ENCODE measurements at places on chromosomes 7 and 10. TPM values are rescaled to one million over a fixed set of nuclear protein-coding genes. Genes with fewer than 3 reads are reported as not detected.
A peak's percentile ranks its signal among the peaks of the same experiment; 100 is the strongest.

GRCh38 chr7:103292122-103292521, 5.1 kb upstream of the PMPCB start:
- DNase-seq = no peak
- peaks cover 12% of the 10 kb centered on the region for H3K27me3 ChIP-seq
- H3K4me1 ChIP-seq = peaks cover 16% of the 10 kb centered on the region

DNA sequence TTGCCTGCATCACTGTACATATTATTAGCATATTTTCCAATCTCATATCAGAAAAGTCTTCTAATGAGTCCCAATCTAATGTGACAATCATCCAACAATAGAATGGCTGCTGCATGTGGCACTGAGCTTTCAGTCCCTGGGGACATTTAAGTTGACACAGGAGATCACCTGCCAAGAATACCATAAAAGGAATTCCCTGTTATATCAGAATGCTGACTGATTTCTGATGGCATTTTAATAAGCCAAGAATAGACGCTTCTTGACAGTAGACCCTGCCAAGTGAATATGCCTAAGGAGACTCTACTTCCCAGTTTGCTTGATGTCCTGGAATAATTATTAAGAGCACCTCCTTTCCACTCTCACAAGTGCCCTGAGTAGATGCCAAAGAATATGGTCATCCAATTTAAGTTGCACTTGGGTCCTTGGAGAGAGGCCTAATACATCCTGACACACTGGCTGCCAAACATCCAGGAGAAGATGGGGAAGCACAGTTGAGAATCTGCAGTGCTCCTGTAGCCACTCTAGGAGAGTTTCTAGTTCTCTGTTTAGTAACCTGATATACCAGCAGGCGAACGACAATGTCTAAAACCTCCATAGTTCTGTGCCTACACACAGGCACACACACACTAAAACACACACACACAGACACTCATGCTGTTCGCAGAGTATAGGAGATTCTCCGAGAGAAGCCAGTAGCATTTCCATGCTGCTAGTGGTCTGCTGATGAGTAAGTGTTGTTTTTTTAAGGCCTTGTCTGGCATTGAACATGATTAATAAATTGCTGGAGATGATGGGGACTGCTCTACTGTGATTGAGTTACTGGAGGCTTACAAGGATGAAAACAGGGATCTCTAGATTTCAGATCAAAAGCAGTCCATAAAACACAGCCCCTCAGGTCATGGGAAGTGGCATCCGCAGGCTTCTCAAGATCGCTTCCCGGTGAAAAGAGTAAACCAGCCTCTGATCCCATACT, 369.6 kb downstream of the KCNMA1 start:
- no peaks in the 10 kb centered on the region for H3K36me3 ChIP-seq
- peaks cover 14% of the 10 kb centered on the region for H3K4me1 ChIP-seq
- H3K27me3 ChIP-seq = peaks cover 18% of the 10 kb centered on the region

- peaks cover 4% of the 10 kb centered on the region for H3K27me3 ChIP-seq
- no peaks in the 10 kb centered on the region for H3K36me3 ChIP-seq
- no peaks in the 10 kb centered on the region for H3K4me1 ChIP-seq
- H3K4me3 ChIP-seq = no peak overlapping the region
- DNase-seq = no peak
- no peak overlapping the region for H3K27ac ChIP-seq
Measured at GRCh38 chr7:7077945-7078344, 104.4 kb upstream of the C1GALT1 start.

DNA sequence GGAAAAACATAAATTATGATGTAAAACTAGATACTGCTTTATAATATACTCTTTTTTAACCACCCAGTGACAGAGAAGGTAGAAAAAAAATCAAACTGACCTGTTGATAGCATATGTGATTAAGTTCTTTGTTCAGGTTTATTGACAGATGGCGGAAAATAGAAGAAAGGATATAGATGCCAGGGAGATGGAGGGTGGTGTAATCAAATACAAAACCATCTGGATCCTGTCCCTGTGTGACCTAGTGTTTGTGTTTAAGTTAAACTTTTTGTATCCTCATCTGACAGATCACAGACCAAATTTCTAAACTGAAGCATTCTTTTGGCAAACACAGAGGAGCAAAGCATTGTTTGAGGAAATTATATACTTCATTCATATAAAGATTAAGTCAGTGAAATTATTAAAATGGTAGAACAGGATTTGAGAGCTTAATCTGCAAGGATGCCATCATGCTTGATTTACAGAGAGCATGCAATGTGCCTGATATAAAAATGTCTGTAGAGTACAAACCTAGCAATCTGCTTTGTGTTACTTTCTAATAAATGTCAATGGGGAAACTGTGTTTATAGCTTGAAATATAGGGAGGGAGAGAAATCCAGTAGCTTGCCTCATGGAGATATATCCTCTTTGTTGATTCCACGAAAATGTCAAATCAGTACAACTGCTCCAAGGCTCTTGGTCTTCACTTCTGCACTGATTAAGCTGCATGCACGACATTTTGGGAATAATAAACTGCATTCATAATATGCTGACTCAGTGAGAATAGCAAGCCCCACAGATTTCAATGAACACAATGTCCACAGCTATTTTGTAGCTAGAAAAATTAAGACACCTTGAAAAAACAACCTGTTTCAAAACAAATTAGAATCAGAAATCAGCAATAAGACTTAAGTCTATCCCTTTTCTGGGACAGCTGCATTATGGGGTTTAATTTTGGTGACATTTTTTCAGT, 39.0 kb downstream of the SEM1 start:
- DNase-seq = no peak
- no peak overlapping the region for H3K4me3 ChIP-seq
- no peaks in the 10 kb centered on the region for H3K4me1 ChIP-seq
- H3K27ac ChIP-seq = no peak overlapping the region
- H3K27me3 ChIP-seq = no peaks in the 10 kb centered on the region

DNA sequence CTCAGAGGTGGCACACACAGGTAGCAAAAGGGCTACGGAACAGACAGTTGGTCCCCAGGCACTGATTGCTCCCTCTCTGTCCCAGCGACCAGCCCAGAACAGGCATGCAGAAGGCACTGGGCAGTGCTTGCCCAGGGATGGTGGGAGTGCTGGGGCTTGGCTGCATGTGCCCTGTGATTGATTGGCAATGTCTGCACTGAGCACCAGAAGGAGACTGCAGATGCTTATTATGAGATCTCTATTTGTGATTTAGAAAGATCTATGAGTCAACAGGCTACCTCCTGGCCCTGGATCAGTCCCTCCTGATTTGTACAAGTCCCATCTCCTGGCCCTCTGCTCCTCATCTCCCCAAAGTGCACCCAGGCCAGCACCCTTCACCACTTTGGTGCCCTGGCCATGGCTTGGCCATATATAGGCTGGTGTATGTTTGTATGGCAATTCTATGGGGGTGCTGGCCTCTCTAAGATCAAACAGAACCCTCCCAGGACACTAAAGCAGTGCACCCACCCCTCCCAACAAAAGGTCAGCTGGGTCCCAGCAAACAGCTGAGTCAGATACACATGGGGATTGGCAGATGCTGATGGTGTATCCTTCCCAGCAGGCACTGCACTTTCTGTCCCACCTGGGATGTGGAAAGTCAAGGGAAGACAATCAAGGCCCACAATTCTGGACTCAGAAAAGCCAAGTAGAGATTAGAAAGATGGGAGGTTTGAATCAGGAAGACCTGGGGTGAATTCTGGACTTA, 30.9 kb downstream of the CAMK2B start:
- H3K36me3 ChIP-seq = no peaks in the 10 kb centered on the region
- H3K4me1 ChIP-seq = no peaks in the 10 kb centered on the region
- no peak overlapping the region for H3K27ac ChIP-seq
- peak; percentile 0 for DNase-seq
- H3K27me3 ChIP-seq = peaks cover 22% of the 10 kb centered on the region
- no peak overlapping the region for H3K4me3 ChIP-seq

DNA sequence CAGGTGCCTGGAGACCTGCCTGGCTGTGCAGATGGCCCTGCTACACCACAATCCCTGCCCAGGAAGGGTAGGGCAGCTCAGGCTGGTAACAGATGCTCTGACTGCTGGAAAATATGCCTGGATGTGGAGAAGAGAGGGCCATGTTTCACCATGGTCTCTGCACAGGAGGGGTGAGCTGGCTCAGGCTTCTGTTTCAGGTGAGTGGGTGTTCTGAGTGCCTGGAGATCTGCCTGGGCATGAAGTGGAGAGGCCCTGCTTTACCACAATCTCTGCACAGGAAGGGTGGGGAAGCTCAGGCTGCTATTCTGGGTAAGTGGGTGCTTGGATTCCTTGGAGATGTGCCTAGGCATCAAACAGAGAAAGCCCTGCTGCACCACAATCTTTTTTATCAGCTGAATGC, 350.1 kb downstream of the KIF20B start:
- H3K36me3 ChIP-seq = peaks cover 6% of the 10 kb centered on the region
- H3K4me3 ChIP-seq = no peak overlapping the region

DNA sequence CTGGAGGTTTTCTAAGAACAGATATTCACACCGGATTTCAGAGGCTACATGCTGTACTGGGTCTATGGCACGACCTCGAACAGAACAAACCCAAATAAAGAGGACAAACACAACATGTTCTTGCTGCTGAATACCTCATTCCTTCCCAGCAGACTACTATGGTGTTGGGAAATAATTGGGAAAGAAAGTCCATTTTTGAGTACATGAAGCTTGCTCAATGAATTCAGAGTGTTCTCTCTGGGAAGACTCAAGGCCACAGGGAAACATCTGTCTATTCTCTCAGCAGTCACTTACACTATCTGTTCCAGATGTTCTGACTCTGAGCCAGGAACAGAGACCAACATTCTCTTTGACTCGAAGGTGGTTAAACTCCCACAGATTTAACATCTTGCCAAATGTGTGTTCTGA, 30.9 kb downstream of the LAMB1 start:
- peak overlapping the region; percentile 59 for H3K27ac ChIP-seq
- H3K27me3 ChIP-seq = no peaks in the 10 kb centered on the region
- no peak overlapping the region for H3K4me3 ChIP-seq

GRCh38 chr10:129855836-129856563, 108.1 kb downstream of the EBF3 start:
- peaks cover 17% of the 10 kb centered on the region for H3K4me1 ChIP-seq
- no peak overlapping the region for H3K27ac ChIP-seq
- no peaks in the 10 kb centered on the region for H3K27me3 ChIP-seq
- no peak overlapping the region for H3K4me3 ChIP-seq
- no peaks in the 10 kb centered on the region for H3K36me3 ChIP-seq
- DNase-seq = no peak

- no peak for DNase-seq
- no peaks in the 10 kb centered on the region for H3K27me3 ChIP-seq
- peaks cover 13% of the 10 kb centered on the region for H3K4me1 ChIP-seq
Measured at GRCh38 chr10:74177140-74177677, 26.2 kb downstream of the ADK start.

DNA sequence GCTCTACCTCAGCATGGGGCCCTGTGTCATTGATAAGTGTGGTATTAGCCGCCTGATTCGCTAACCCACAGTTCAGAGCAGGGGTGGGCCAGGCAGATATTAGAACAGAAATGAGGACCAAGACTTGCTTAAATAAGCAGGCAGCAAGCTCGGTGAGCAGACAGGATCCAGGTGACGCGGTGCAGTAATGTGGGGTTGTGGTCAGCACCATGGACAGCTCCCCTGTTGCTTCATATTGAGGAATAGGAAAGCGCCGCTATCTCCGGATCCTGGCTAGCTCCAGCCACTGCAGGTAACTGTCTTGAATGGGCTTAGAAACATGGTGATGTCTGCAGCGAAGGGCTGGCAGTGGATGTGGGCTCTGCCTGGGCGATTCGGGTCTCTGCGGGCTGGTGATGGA, 51.3 kb upstream of the GPR26 start:
- H3K4me3 ChIP-seq = no peak overlapping the region
- H3K36me3 ChIP-seq = no peaks in the 10 kb centered on the region
- no peaks in the 10 kb centered on the region for H3K4me1 ChIP-seq
- DNase-seq = peak; percentile 80
- no peak overlapping the region for H3K27ac ChIP-seq

GRCh38 chr10:2936816-2937215, 130.5 kb upstream of the PFKP start:
- H3K27ac ChIP-seq = no peak overlapping the region
- H3K27me3 ChIP-seq = peaks cover 6% of the 10 kb centered on the region
- DNase-seq = no peak
- no peak overlapping the region for H3K4me3 ChIP-seq
- H3K36me3 ChIP-seq = no peaks in the 10 kb centered on the region

DNA sequence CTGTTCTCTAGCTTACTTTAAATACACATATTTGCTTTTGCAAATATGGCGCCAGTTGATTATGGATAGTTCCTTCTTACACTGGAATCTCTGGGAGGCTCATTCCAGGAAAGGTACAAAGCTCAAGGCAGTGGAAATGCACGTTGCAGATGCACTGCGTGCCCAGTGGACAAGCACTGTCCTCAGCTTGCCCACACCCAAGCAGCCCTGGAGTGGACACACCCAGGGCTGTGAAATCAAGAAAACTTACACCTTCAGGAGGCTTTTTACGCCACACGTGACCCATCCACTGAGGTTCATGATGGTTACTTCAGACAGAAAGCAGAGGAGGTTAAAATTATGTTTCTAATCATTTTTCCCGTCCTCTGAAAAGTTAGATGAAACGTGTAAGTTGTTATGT, 248.5 kb downstream of the VTI1A start:
- H3K27ac ChIP-seq = no peak overlapping the region
- H3K4me3 ChIP-seq = no peak overlapping the region
- H3K4me1 ChIP-seq = peaks cover 24% of the 10 kb centered on the region
- no peaks in the 10 kb centered on the region for H3K27me3 ChIP-seq
- H3K36me3 ChIP-seq = peaks cover 3% of the 10 kb centered on the region

- peaks cover 25% of the 10 kb centered on the region for H3K36me3 ChIP-seq
- H3K27me3 ChIP-seq = no peaks in the 10 kb centered on the region
Measured at GRCh38 chr10:28558923-28559508, 26.1 kb downstream of the WAC start.

GRCh38 chr7:138032186-138032585, 30.3 kb upstream of the CREB3L2 start:
- H3K4me1 ChIP-seq = no peaks in the 10 kb centered on the region
- no peak overlapping the region for H3K4me3 ChIP-seq
- H3K27ac ChIP-seq = no peak overlapping the region
- no peaks in the 10 kb centered on the region for H3K27me3 ChIP-seq
- peaks cover 15% of the 10 kb centered on the region for H3K36me3 ChIP-seq
- DNase-seq = no peak

DNA sequence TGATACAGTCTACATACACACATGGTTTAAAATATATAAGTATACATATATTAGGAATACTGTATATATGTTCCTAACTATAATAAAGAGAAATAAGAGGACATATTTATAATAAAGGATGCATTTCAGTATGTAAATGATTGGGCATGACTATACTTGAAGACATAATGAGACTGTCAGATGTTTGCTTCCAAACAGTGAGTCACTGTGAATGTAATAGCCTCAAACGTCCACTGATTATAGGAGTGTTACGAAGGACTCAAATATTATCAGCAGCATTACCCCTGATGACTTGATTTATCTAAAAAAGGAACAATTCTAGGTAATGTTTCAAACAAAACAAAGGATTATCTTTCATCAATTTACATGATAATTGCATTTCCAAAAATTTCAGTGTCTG, 39.9 kb upstream of the NRBF2 start:
- DNase-seq = no peak
- H3K4me3 ChIP-seq = no peak overlapping the region
- H3K27me3 ChIP-seq = no peaks in the 10 kb centered on the region
- H3K36me3 ChIP-seq = no peaks in the 10 kb centered on the region
- H3K27ac ChIP-seq = no peak overlapping the region
- H3K4me1 ChIP-seq = no peaks in the 10 kb centered on the region

Gene LIPF
- not detected for total RNA-seq

Gene CPA2
- total RNA-seq = 0.55 TPM

Gene CUZD1
- not detected for total RNA-seq

Gene WNT2
- not detected for total RNA-seq

Gene HMX3
- not detected for total RNA-seq

Gene IGF2BP3
- 117 TPM for total RNA-seq

Gene SPDYE16
- total RNA-seq = 0.35 TPM

Gene ETV1
- 89.4 TPM for total RNA-seq

Gene SPDYE2
- total RNA-seq = not detected

Gene IGFBP1
- not detected for total RNA-seq
